AML-193 (cell line): ENCODE measurements at places on chromosomes 16 and 17.
A peak's percentile ranks its signal among the peaks of the same experiment; 100 is the strongest.

GRCh38 chr17:44775838-44776621, 17.2 kb downstream of the ADAM11 start:
- no peak for DNase-seq

DNA sequence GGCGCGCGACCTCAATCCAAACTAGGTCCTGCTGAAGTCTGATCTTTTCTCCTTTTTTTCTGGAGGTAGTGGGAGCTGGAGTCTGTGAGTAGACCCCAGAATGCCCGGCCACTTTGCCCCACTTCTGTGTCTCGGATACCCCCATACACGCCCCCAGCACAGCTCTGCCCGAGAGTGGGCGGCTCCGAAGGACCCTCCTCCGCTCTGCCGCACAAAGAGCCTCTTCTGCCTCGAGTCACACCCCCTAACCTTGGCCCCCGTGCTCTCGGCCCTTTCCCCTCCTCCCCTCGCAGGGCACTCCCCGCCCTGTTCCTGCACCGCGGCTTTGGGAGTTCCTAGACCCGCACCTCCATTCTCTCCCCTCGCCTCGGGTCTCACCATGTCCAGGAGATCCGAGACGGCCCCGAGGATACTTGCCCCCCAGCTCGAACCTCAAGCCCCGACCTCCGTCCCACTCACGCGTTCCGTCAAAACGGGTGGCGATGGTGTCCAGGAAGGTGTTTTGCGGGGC, 476 bp downstream of the KCNH4 start:
- DNase-seq, result no peak

DNA sequence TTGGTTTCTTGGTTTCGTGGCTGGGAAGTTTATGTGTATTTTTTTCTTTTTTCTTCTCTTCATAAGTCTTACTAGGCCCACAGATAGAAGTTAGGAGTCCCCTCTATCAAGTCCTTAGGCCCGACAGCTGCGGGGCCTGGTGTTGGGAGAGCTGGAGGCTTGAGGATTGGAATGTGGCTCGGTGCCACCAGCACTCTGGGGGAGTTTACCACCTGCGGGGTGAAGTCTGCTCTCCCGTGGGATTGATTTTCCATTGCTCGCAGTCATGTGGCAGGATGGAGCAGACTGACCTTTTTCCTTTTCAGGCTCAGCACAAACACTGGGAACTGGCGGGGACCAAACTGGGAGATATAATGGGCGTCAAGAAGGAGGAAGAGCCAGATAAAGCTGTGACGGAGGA, 7.5 kb downstream of the DHX38 start:
- DNase-seq, result no peak

- no peak for DNase-seq
Observed at GRCh38 chr16:12422233-12422632, 381.5 kb downstream of the CPPED1 start.

DNA sequence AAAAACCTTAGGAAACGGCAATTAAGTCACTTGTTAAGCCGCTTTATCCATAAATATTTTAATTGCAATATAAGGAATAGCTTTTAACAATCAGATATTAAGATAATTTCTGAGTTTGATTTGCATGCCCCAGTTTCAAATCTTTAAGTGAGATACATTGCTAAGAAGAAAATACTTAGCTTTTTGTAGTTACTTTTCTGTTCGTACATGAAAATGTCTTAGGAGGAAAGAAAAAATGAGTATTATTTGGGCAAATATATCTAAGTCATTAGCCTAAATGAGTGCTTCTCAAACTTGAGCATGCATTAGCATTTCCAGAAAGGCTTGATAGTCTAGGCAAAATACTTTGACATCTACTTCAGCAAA, 6.4 kb downstream of the ZNF207 start:
- DNase-seq, result no peak

DNA sequence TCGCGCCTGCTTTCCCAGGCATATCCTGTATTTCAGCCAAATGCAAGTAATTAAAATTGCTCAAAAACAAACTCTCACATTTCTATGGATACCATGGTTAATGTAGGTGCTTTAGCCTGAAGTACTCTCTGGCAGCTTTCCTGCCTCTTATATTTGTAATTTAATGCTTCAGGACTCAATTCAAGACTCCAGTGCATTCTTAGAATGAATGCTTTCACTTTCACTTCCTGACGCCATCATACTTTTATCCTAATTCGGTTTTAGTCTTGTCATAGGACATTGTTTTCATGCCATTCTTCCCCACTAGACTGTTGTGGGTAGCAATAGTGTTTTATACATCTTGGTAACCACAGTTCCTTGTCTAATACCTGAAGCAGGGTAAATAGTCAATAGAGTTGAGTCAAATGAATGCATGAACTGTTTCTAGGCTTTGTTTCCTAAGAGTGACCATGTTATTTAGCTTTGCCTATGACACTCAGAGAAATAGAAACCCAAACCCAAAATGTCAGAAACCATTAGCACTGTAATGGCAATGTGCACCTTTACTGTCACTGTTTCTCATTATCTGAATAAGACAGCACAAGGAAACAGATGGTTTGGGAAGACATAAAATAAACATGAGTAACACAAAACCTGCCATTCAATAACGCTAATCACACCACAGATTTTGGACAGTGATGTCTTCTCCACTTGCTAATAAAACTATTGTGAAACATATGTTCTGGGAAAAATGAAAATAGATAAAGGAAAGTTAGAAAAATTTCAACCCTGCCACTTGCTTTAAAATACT, 705.5 kb downstream of the CDH11 start:
- no peak for DNase-seq

DNA sequence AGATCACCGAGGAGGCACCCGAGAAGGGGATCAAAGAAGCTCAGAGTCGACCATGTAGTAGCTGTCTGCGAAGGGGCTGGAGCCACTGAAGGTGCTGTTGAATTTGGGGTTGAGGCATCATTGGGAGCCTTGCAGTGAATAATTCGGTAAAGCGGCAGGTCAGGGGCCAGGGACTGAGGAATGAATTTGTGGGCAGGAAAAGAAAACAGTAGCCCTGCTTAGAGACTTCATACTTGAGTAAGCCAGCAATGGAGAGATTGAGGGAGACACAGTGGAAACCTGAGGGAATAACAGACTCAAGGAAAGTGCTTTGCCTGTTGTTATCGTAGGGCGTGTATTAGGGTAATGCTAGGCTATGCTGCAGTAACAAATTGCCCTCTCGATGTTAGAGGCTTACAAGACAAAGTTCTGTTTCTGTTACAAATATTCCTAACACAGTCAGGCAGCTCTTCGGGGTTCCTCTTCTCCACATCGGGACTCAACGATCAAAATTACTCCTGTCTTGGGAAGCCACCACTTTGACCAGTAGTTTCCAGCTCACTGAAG, 13.4 kb upstream of the HERPUD1 start:
- DNase-seq, result no peak

DNA sequence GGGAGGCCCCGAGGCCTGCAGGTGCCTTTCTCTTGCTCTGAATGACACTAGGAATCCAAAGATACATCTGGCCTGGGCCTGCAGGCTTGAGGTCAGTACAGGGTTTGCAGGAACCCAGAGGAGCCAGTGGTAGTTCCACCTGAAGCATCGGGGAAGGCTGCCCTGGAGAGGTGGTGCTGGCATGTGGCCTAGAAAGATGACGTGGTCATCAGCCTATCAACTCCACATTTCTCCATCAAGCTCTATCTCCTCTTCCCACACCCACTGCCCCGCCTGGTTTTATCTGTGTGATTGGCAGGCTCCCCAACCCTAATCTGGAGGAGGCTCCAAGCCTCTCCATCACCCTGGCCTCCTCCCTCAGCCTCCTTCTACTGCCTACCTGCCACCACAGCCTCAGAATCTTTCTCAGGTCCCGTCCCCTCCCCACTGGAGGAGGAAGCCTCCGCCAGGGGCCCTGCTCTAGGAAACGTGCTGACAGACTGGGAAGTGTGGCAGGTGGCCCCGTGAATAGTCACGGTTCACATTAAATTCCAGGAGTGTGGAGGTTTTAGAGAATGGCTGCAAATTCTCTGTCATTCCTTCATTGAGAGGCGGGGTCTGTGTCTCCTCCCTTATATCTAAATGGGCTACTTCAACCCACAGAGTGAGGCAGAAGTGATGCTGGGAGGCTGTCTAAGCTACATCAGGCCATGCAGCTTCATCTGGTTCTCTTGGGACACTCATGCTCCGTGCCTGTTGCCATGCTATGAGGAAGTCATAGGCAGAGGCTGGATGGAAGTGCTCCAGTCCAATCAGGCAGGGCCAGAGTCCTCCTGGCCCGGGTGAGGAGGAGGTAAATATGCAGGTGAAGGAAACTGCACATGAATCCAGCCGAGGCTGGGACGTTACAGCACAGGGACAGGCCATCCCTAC, 11.4 kb upstream of the MAP2K3 start:
- DNase-seq, result no peak

GRCh38 chr17:13311306-13311705, 290.4 kb downstream of the HS3ST3A1 start:
- no peak for DNase-seq

DNA sequence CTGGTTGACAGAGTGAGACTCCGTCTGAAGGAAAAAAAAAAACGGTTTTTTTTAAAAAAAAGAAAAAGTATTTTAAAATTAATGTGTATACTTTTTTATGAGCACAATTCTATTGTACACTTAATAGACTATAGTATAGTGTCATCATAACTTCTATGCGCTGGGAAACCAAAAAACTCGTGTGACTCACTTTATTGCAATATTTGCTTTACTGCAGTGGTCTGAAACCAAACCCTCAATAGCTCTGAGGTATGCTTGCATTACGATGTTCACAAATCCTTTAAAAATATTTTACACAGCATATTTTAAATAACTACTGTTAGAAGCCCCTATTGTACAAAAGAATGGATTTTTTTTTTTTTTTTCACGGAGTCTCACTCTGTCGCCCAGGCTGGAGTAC, 12.4 kb upstream of the MAP2K6 start:
- DNase-seq, result no peak

DNA sequence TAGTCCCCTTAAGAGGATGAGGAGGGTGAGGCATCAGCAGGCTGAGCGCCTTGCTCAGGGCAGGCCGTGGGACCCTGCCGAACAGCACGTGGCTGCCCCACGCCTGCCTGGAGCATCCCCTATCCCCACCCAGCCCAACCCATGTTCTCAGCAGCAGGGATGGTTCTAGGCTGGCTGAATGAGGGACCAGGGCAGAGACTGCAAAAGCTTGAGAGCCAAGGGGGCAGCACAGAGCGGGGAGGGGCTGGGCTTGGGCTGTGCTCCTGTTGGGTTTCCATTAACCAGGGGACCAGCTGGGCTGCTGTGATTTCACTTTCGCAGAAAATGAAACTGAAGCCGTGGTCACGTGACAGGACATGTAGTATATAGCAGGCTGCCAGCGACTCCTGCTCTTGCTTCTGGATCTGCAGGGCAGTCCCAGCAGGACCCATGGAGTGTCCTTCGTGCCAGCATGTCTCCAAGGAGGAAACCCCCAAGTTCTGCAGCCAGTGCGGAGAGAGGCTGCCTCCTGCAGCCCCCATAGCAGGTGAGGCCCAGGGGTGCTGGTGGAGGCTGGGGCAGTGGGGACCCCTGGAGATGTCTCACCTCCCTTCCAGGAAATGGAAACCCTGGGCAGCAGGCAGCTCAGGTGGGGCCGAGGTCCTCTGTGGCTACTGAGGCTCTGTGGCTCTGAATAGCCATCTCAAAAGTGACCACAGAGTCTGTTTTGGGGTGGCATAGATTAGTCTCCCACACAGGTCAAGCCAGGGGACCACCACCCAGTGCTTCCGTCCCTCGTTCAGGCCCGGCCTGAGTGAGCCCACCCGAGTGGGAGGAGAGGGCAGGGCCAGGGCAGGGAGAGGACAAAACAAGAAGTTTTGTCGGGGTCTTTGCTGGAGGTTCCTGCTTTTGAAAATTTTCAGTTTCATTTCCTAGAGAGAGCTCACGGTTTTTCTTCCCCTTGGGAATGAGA, 2.9 kb downstream of the RNF213 start:
- peak; percentile 55 for DNase-seq

DNA sequence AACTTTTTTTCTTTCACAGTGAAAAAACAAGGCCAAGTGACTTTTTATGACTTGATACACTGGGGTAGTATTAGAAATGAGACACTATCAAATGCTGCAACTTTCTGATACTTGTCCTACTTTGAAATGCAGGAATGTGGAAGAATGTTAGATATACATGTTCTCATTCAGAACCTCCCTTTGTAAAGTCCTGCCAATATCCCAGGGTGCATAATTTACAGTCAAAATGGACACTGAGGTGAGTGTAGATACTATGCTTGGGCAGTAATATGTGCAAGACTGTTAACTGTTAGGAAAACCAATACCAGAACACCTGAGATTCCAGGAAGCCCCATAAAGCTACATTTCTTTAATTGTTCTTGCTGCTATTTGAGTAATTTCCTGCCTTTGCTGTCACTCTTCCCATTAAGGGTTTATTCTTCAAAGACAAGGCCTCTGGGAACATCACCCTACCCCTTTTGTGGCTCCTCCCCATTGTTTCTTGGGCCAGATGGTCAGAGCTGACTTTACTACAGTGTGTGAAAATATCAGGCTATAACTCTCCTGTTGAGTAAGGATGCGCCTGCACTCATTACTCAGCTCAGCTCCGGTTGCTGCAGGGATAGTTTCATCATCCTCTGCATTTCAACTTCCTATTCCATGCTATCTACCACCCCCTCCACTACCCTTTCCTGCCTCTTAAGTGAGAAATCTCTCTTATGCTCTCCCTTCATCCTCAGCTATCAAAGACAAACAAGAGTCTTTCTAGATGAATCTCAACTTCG, 48.7 kb downstream of the TMEM100 start:
- peak; percentile 51 for DNase-seq

- DNase-seq, result no peak
Observed at GRCh38 chr17:49545007-49545660, 30.5 kb upstream of the NXPH3 start.

DNA sequence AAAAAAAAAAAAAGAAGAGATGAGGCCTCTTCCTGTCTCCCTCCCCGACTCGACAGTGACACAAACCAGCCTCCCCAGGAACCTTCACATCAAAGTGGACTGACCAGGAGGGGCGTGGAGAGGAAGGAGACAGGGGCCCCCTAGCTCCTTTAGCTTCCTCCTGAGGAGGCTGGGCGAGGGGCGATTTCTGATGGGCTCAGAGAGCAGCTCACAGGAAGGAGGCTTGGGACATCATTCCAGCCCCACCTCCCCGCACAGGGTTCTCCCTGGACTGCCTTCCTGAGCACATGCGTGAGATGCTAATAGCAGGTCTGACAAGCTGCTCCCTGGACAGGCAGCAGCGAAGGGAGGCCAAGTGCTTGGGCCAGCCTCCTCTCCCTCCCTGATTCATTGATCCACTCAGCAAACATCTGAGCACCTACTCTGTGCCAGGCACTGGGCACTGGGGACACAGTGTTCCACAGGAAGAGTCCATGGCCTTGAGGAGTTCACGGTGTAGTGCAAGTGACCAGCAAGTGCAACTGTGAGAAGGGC, 14.4 kb upstream of the DOK4 start:
- no peak for DNase-seq

- DNase-seq, result no peak
Observed at GRCh38 chr16:69490707-69491324, 66.4 kb downstream of the CYB5B start.

DNA sequence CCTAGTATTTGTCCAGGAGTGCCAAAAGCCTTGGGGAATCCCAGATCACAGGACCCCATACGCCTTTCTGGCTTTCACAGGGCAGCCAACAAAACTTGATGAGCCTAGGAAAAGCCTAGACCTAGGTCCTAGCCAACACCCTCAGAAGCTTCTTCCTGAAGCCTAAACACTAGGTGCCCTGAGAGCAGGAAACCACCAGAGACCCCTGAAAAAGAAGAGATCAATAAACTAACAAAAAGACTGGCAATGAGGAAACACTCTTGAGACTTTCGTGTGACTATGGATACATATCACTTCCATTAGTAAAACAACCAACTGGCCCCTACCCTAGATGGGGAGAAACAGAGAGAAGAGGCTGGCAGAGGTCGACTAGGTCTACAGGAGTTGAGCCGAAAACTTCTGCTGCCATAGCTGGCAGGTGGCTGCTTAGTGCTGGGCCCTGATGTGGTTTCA, 1.2 kb downstream of the ORMDL3 start:
- no peak for DNase-seq
